Activated naive CD4-positive, alpha-beta T cell (primary cell): ENCODE measurements at places on chromosomes 1 and 21.

GRCh38 chr1:174074757-174075156, 52.6 kb upstream of the RC3H1 start:
- DNase-seq: no peak

DNA sequence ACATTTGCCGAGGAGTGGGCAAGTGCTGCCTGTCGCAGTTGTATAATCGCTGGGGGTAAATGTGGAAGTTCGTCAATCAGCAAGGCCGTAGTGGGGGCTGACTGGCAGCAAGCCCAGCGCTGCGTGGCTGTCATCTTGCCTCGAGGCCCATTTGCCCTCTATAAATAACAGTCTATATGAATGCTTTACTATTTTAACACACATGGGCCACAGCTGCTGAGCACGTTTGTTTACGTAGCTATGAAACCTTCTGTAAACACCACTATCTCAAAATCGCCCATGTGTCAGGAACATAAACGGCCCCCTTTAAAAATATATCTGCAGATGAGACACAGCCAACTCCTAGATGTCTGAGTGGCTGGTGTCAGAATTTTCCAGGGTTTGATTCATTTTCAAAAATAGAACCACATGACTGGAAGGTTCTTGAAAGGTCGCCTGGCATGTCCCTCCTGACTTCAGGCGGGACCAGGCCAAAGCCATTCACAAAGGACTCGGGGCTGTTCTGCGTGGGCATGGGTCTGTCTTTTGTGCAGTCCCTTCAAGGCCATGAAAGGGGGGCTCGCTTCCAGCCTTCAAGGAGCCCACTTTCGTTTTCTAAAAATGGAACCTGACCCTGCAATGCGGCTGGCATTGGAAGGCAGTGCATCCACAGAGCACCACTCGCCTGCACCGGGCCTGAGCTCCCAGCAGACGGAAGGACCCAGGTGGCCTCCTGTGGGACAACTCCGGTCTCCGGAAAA, 205.5 kb downstream of the KCNJ6 start:
- no peak for DNase-seq

DNA sequence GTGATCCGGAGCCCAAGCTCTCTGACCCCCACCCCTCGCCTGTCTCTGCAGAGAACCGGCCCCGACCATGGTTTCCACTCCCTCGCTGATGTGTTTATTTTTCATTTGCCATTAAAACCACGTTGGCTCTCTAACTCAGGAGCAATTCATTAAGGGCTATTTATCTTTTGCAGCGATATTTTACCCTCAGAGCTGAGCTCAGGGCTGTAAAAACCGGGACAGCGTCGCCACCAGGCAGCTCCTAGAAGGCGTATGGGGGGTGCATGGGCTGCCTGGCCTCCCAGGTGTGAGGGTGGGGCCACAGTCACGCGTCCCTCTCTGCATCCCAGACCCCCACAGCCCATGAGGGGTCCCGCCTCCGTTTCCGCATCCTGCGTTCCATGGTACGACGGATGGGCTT, 71.4 kb downstream of the PRDM16 start:
- no peak for DNase-seq

DNA sequence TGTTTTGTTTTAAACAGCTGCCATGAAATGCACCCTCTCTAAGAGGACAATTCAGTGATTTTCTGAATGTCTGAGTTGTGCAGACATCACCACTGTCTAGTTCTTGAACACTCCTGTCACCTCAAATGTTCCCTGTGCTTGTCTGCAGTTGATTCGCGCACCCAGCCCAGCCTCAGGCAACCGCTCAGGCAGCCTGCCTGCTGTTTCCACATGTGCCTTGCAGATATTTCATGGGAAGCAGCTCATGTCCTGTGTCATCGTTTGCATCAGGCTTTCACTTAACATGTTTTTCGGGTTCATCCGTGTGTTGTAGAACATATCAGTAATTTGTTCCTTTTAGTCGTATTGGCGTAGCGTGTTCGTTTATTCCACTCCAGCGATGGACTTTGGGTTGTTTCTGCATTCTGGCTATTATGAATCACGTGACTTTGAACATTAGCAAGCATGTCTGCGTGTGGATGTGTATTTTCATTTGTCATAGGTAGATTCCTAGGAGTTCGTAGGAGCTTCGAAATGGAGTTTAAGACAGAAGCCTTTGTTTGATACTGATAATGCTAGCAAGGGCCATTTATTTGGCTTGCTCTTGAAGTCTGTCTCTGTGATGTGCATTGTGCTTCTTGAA, 12.1 kb downstream of the ADARB1 start:
- DNase-seq: no peak

- DNase-seq: peak; percentile 27
These were observed 30.0 kb upstream of the ACP6 start for GRCh38 chr1:147700042-147701006.

DNA sequence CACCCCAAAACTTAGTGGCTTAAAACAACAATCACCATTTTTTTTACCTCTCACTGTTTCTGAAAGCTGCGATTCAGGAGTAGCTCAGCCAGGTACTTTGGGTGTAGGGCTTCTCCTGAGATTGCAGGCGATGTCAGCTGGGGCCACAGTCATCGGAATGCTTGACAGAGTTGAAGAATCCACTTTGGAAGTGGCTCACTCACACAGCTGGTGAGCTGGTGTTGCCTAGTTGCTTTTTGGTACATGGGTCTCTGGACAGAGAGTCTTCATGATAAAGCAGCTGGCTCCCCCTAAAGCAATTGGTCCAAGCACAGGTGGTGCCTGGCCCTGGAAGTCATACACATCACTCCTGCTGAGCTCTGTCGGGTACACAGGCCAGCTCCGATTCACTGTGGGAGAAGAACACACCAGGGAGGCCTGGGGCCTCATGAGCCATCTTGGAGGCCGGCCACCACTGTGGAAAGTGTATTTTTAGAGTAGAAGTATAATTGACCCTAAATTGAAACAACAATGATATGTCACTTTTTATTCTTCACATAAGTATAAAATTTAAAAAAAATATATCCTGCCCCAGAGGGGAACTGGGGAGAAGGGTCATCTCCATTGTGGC, 75.2 kb upstream of the GALNT2 start:
- DNase-seq: no peak

DNA sequence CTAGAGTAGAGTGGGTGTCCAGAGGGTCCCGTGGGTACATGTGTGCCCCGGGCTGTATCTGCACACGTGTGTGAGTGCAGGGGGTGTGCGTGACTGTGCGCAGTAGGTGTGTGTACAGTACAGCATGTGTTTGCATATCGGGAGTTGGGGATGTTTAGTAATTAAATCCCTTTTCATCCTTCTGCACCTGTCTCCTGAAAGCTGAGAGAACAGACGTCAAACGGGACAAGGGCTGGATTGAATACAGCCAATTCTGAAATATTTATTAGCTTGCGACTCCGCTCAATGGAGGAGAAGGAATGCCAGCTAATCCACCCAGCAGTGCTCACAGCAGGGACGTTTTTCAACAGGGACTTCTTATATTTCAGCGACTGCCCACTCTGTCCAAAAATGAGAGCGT, 44.7 kb upstream of the CASZ1 start:
- DNase-seq: no peak

- DNase-seq: no peak
These were observed 60.1 kb upstream of the PTCH2 start for GRCh38 chr1:44903011-44903680.

GRCh38 chr1:167221738-167222610, 1.3 kb downstream of the POU2F1 start:
- DNase-seq: peak; percentile 17

DNA sequence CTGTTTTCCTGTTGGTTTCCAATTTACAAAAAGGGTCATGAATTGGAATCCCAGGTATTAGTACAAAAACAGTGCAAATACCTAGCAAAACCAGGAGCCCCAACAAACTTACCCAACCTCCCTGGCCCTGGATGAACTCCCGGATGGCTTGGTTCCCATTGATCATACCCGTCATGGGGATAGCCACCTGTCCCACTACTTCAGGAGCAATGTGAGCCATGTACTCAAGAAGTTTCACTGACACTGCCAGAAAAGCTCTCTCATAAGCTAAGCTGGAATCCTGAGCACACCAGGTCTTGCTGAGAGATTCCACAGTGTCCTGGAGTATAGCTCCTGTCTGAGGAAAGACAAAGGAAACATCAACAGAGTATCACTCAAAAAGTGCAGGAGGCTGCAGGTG, 5.7 kb downstream of the BCL2L15 start:
- DNase-seq: no peak

DNA sequence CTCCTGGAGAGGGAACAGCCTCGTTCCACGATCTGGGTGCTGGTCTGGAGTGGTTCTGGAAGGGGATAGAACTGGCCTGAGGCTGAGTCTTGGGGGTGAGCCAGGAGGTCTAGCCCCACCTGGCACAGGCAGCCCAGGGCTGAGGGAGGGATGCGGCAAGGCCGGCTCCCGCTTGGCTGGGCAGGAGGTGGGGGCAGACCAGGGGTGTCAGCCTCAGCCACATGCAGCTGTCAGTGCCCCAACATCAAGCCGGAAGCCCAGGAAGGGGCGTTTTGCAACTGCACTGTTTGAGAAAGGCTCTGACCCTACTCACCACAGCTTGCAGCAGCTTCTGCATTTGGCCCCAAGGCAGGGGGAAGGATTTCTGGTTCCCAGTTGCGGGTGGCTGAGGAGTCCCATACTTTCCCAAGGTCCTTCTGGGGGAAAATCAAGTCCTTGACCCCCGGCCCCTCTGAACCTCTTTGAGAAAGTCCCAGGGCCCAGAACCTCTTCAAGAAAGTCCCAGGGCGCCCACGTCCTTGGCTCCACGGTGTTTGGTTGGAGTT, 2.0 kb downstream of the EFHD2 start:
- DNase-seq: no peak

DNA sequence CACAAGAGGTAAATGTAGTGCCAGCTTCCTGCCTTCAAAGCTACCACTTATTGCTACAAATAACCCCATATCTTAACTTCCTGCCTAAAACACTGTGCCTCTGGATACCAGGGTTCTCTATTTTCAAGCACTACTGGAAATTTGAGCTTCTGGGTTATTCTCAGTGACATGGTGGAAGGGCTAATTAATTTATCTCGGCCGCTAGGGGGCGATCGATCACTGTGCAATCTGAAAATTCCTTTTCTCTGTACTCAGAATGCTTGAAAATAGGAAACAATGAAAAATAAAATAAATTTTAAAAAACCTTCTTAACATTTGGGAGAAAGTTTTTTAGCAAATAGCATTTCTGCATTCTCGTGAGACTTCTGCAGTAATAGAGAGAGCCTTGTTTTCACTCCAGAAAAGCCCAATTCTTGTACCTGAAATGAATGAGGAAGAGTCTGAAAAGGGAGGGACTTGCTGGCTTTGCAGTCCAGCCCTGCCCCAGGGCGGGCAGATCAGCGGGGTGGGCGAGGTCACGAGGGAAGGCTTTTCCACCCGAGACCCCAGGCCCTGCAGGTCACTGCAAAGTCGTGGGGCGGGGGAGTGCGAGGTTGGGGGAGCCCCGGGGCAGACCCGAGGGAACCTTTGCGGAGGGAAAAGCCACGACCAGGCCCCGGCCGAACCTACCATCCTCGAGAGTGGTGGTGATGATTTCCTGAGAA, 276.7 kb downstream of the PCP4 start:
- peak; percentile 3 for DNase-seq

DNA sequence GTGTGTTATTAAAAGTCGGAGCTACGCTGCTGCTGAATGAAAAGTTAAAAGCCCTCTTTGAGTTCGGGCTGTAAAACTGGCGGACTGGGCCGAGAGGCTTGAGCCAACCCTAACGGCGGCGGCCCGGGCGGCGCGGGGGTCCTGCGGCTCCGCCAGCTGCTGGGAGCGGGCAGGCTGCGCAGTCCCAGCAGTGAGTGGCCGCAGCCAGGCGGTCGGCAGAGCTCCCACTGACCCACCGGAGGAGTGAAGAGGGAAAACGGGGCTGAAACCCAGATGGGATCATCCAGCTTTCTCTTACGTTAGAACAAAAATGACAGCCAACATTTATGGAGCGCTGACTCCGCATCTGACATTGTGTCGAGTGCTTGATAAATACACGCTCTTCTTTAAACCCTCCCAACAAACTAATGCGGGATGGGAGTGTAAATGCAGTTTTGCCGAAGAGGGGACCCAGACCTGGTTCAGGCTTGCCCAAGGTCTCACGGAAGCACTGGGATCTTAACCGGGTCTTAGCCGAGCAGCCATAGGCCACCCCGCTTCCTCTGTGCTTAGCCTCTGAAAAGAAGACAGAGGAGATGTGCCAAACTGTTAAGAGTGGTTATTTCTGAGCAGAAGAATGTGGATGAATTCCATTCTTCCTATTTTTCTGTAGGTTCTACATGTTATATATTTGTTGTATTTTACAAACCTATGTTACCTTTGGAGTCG, 3.5 kb downstream of the GRHL3 start:
- no peak for DNase-seq

- DNase-seq: no peak
These were observed 27.3 kb downstream of the AGMAT start for GRCh38 chr1:15557594-15557993.

GRCh38 chr21:34029743-34030528, 43.4 kb upstream of the MRPS6 start:
- DNase-seq: no peak

DNA sequence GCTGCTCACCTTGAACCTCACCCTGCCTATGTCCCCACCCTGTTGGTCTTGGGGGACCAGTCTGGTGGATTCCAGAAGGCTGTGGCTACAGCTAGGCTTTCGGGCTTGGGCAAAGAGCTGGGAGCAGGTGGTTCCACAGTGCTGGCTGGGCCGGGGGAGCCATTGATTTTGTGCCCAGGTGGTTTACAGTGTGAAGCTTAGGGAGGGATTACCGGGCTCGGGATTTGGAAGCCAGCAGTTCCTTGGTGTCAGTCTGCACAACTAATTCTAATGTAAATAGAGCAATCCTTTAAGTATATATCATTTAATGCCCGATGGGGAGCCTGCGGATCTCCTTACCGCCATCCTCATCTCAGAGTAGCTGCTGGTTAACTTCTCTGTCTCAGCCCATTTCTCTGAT, 38.2 kb downstream of the PRDM16 start:
- DNase-seq: no peak

DNA sequence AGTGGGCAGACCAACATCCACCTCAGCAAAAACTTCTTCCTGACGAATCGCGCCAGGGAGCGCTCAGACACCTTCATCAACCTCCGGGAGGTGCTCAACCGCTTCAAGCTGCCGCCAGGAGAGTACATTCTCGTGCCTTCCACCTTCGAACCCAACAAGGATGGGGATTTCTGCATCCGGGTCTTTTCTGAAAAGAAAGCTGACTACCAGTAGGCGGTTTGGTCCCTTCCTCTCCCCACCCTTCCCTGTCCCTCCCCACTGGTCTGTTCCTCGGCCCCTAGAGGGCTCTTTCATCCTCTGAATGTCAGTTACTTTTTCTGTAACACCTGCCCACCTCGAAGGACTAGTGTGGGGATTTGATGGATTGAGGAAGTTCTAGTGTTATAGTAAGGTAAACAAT, 46.9 kb downstream of the CAPN2 start:
- no peak for DNase-seq

DNA sequence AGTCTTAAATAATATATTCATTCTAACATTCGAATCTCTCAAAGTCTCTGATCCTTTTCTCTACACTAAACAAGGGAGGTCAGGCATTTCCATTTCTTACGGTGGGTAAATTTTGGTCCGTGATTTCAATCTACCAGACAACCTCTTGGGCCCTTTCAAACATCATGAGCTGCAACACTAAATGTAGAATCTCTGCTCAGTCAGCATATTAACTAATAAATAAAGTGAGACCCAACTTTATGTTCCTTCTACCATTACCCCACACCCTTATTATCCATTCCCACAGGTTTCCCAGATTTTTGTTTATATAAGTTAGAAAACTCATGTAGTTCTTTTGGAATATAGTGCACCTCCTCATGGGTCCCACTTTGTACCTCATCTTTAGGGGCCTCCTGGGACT, 24.9 kb downstream of the SLAMF7 start:
- no peak for DNase-seq
